Right lung (tissue), 10 donors: ENCODE measurements at places on chromosomes 11 and 22.
A peak's percentile ranks its signal among the peaks of the same experiment; 100 is the strongest.

- no peak for DNase-seq
Observed at GRCh38 chr11:13189561-13190426, 87.8 kb upstream of the BMAL1 start.

DNA sequence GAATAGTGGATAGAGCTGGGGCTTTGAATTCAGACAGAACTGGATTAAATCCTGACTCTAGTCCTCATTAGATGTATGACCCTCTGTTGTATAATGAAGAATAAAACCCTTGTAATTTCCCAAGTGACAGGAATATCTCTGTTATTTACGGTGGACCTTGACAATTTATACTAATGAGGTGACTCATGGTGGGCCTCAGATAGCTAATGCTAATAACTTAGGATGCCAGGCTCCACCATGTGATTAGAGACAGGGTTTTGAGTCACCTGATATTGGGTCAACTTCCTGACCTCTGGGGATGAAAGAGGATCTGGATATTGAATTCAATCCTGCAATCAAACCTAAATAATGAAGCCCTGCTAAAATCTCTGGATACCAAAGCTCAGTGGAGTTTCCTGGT is 33.6 kb downstream of the OSBP start:
- DNase-seq, result no peak

DNA sequence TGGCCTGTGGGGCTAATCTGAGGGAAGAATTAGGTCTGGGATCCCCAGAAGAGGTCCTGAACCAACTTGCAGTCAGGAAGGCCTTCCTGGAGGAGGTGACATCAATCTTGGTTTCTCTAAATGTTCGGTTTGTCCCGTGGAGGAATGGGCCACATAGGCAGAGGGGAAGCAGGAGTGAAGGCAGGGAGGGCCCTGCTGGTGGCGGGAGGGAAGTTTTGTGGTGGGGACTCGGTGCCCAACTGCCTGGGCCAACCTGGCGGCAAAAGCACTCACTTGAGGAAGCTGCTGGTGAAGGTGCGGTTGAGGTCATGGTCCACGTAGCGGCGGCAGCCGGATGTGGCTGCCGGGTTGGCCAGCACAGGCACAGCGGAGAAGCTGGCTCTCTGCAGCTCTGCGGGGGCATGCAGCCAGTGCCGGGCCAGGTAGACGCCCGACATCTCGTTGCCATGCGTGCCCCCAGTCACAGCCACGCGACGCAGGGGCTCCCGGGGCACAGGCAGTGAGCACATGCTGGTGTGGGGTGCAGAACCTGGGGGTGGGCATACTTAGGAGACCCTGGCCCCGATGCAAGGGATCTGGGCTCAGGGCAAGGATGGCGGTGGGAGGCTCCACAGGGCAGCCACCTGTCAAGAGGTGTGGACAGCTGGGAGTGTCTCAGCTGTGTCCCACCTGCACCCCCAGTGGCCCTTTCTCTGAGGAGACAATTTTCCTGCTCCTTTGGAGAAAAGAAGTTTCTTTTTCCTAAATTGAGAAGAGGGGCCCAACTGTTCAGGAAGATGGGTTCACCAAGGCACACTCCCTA is 3.8 kb downstream of the ACY3 start:
- DNase-seq, result no peak

GRCh38 chr11:27401280-27401832 is 38.3 kb upstream of the CCDC34 start:
- DNase-seq, result no peak

GRCh38 chr22:38260761-38261681 is 11.8 kb downstream of the TMEM184B start:
- peak; percentile 40 for DNase-seq

DNA sequence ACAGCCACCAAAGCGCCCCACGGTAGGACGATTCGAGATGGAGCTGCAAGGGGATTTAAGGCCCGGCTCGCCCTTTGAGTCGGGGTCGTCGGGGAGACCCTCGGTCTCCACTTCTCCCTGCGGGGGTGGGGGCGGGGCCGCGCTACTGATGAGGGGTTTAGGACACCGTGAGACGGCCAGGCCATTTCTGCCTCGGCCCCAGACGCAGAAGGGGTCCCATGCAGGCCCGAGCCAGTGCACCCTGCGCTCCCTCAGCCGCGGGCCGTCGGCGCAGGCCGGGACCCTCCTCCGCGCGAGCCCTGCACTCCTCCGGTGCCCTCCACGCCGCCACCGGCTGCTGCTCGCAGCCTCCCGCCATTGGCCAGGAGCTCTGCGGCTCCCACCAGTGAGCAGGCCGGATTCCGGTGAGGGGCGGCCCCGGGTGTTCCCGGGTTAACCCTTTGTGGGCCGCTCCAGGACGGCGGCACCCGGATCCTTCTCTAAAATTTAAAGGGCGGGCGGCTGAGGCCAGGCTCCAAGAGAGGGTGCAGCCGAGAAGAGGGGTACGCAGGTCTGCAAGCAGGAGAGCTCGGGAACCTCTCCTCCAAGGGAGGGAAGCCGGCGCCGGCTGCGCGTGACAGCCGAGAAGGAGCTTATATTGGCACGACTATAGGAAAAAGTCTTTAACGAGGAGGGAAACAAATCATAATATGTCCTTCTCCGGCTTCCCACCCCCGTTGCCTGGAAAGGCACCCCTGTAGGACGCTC is 18.0 kb downstream of the CREB3L1 start:
- peak; percentile 82 for DNase-seq

DNA sequence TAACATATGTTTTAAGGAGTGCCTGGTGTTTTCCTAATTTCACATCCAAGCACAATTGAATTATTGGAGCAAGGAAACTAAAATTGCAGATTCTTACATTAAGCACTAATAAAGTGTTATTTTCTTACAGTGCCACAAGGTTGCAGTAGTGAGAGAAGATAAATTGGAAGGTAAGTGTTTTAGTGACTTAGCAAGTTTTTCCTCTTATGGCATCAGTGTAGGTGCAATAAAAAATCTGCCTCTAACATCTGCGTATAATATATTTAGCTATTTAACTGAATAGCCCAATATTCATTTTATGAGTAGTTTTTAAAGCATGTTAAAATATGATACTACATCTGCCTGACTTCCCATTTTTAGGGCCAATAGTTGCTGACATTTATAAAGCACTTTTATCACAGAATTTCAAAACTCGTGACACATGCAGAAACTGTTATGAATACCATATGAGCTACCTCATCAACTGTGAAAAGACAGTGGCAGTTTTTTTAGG is 19.0 kb downstream of the POLD3 start:
- DNase-seq, result no peak
